ENCODE measurements at places on chromosomes 2 and 18. TPM values are rescaled to one million over a fixed set of nuclear protein-coding genes. Genes with fewer than 3 reads are reported as not detected.

- no peak for DNase-seq
Observed at GRCh38 chr2:233059797-233060500, at the start of gene INPP5D. Gene INPP5D, plus strand, starts transcription at chr2:233060342. Its CDS starts 137 bp downstream, at chr2:233060479.

- no peak for DNase-seq
Observed at GRCh38 chr2:8427211-8427610, 254.6 kb upstream of the ID2 start.

The ALK gene
- 1.5 TPM for polyA plus RNA-seq

- DNase-seq = no peak
Observed at GRCh38 chr2:227454323-227454860, 17.6 kb upstream of the AGFG1 start.

DNA sequence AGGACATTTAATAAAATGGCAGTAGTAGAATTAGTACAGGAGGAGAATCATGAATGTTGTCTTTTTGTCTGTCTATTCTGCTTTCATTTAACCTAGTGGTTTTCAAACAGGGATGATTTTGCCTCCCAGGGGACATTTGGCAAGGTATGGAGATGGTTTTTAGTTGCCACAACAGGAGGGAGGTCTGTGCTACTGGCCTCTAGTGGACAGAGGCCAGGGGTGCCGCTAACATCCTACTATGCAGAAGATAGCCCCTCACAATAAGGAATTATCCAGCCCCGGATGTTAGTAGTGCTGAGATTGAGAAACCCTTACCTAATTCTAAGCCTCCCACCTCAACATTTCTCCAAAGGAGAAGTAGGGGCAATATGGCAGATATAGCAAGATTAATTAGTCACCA is 18.3 kb downstream of the FASTKD2 start:
- DNase-seq = no peak

DNA sequence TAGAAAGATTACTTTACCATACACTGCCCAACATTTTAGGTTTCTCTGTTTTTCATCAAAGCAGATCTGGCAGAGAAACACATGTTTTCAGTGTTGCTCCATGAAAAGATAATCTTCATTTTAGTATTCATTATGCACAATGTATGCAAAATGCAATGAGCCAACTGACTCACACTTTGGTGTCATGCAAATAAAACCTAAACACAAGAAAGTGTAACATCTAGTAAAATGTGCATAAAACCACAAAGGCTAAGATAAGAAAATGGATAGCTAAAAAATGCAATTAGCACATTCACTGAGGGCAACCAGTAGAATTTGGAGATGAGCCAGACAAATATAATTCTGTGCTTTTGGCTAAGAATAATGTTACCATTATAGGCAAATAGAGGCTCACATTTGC is 203.5 kb upstream of the UBE2E3 start:
- DNase-seq = no peak

DNA sequence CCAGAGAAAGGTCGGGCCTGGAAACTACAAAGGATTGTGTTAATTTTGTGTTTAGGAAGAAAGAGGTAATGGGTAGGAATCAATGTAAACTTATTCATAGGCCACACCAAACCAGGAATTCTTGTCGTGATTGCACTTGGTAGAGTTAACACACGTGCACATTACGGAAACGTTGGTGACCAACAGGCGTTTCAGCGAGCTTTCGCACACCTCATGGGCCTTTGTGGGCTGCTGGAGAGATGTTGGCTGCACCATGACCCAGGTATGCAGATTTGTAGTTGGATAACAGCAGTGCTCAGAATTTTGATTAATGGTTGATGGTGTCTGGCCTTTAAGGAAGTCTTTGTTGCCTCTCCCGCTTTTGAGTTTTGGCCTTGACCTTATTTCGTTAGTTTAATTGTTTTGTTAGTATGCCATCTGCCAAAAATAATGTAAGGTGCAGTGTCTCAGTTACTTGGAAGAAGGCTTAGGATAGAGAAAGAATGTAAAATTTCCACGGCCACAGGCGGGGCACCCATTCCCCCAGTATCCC is 1.9 kb downstream of the ZNF236 start:
- DNase-seq = no peak

DNA sequence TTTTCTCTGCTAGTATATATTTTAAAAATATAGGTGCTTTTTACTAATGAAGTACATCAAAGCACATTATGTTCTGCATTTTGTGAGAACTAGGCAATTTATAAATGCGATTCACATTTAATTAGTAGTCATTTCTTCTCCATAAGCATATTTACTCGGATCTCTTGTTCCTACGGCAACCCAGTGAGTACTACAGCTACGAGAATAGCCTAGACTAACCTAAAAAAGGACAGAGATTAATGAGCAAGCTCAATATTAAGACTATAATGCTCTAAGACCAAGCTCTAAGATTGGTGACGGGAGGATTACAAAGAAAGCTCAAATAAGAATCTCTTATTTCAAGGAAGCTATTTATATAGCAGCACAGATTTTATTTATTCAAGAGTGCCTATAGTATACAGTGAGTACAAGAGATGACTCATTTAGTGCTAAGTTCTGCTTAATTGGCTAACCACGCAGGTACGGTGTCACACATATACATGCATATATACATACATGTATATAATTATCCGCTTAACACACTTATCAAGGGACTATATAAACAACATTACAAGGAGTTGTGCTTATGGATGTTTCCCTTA is 364.7 kb downstream of the GPD2 start:
- DNase-seq = no peak

The SPP2 gene
- polyA plus RNA-seq = 0.06 TPM

Data from large intestine (tissue), 12 donors.